ENCODE measurements at places on chromosomes 12 and 14.

DNA sequence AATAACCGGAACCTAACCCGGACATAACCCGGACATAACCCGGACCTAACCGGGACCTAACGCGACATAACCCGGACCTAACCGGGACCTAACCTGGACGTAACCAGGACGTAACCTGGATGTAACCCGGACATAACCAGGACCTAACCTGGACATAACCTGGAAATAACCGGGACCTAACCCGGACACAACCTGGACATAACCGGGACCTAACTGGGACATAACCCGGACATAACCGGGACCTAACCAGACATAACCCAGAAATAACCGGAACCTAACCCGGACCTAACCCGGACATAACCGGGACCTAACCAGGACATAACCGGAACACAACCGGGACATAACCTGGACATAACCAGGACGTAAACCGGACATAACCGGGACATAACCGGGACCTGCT, 6.7 kb upstream of the FBRSL1 start:
- DNase-seq, result no peak

DNA sequence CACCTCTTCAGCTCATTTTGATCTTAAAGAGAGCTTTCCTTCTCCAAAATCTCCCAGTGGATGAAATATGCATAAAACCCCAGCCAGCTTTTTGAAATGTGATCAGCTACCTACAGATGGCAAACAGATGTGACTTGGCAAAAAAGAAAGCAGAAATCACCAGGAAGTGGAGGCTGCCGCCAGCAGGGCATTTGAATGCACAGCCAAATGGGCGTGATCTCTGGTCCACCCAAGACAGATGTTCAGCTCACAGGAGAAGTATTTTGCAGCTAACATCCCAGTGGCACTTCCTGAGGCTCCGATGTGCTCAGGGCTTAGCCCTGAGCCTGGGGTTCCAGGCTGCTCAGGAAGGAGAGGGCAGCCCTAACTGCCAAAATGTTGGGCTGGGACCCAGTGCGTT, 78.3 kb downstream of the LGMN start:
- DNase-seq, result no peak

- DNase-seq, result peak; percentile 42
These were observed at the start of gene SYNE3 for GRCh38 chr14:95516554-95517181. Gene SYNE3 (minus strand): TSS chr14:95516650. CDS start chr14:95475821, 40,829 bp downstream.

GRCh38 chr14:73741386-73741875, 27.2 kb upstream of the PNMA1 start:
- DNase-seq, result peak; percentile 52

- no peak for DNase-seq
These were observed 1004.4 kb downstream of the AACS start for GRCh38 chr12:126069549-126070165.

- DNase-seq, result no peak
These were observed 57.8 kb downstream of the ATG14 start for GRCh38 chr14:55353686-55354467.

DNA sequence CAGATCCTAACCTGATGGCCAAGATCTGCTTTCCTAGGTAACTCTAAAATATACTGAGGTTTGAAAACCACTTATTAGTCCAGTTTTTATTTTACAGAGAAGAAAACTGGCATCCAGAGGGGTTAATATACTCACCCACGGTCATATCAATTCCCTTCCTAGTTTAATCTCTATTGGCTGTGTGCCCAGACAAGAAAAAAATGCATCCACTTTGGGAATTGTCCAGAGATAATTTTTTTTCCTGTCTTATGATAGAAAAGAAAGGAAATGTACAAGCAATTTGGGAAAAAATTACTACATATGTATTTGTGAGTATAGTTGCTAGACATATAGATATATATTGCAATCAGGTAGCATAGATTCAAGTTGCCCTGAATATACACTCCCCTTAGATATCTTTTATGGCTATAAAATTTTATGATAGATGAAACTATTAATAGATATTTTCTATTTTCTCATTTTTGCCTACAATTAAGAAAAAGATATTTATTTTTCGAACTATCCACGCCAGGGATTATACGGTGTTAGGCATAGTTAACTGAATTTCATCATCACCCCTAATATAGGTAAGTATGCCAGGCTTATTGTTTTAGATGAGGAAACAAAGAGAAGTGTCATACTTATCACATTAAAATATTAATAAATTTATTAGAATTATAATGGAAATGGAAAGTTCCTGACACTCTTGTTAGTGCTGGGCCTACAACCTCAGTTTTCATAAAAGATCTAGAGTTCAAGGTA, 100.5 kb upstream of the SLC38A2 start:
- DNase-seq, result no peak

DNA sequence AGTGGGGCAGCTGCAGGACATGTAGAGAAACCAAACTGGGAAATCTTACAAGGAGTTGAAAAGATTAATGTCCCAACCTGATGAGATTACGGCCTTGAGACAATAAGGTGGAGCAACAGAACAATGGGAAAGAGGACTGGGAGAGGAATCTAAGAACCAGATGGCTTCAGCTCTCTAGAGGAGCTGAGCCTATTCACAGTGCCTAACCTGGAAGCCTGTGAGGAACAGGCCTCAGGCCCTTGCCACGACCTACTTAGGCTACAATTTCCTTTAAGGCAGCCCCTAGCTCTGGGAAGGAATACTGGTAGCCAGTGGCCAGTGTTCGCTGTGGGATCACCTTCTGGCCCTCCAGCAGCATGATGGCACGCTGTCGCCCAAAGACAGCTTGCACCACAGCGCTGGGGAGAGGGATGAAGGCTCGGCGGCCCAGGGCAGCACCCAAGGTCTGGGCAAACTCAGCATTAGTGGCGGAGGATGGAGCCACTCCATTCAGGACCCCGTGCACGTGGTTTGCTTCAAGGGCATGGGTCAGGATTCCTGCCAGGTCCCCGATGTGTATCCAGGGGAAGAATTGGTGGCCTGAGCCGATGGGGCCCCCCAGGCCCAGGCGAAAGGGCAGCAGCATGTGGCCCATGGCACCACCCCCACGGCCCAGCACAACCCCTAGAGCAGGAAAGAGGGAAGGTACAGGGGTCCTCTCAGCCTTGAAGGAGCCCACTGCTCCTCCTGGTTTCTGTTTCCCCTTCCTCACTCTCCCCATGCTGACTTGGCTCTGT, 2.6 kb downstream of the SDR39U1 start:
- DNase-seq, result no peak

DNA sequence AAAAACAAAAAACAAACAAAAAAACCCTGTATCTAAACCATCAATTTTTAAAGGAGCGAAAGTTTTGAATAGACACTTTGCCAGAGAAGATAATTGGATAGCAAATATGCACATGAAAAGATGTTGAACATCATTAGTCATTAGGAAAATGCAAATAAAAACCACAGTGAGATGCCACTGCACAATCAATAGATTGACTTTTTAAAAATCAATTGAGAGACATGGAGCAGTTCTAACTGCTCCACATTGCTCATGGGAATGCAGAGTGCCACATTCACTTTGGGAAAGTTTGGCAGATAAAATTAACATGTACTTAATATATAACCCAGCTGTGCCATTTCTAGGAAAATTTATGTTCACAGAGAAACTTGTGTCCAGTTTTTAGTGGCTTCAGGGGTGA, 12.7 kb downstream of the EIF2S1 start:
- DNase-seq, result no peak

GRCh38 chr14:103679351-103679750, 35.9 kb downstream of the XRCC3 start:
- DNase-seq, result peak; percentile 11

GRCh38 chr12:76587428-76588178, 28.0 kb upstream of the OSBPL8 start:
- no peak for DNase-seq

- no peak for DNase-seq
These were observed 21.7 kb downstream of the GNS start for GRCh38 chr12:64737539-64737938.

DNA sequence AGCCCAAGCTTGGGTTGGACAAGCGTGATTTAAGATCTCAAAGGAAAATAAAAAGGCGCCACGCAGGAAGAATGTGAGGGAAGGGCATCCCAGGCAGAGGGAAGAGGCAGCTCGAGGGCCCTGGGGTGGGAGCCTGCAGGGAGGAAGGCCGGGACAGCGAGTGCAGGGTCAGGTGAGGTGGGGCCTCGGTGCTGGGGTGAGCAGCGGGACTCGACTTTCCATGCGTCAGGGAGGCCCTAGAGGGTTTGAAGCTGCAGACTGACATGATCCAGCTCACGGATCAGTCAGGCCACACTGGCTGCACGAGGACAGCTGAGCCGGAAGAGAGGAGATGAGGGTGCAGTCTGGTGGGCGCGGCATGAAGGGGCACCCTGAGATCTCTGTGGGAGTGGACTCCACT, 145.8 kb downstream of the RBM19 start:
- DNase-seq, result no peak

DNA sequence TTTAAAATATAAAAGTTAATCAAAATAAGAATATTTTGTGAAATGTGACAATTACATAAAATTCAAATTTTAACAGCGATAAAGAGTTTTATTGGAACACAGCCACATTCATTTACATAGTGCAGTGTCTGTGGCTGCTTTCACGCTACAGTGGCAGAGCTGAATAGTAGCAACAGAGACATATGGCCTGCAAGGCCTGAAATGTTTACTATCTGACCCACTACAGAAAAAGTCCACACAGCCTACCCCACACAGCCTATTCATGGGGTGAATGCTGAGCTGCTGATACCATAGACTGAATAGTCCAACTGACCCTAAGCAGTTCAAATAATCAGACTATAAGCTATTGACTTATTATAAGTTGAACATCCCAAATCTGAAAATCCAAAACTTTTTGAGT, 13.2 kb downstream of the GNS start:
- DNase-seq, result no peak

DNA sequence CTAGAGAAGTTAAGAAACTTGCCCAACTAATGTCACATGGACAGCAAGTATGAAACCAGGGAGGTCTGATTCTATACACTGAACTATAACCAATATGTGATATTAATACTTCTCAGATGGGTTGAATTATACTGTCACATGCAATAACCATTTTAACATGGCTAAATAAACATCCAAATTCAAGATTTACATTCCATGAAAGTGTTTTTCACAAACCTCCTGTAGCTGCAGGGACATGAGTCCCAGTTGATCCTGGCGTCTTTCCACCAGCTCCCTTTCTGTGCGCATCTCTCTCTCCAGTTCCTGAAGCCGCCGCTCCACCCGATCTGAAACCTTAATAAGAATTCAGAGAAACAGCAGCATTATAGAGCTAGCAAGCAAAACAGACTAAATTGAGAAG, 79.0 kb downstream of the CEP128 start:
- DNase-seq, result no peak

DNA sequence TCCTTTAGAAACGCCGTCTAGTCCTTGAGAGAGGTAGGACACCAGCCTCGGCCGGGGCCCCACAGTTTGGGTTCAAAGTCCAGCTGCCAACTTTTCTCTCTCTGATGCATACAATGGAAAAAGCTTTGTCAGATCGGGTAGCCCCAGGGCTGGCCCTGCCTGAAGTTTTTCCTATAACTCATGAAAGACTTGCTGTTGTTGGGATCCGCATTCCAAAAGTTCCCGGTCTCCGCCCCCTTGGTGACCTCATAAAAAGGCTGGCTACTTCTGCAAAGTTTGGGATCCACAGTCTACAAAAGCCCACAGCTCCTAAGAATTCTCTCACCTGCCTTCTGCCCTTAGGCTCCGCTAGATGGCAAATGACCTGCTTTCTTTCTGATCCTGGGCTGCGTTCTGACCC, 35.3 kb upstream of the CLEC6A start:
- DNase-seq, result no peak

- DNase-seq, result no peak
These were observed 38.0 kb upstream of the NID2 start for GRCh38 chr14:52106840-52107239.

- DNase-seq, result no peak
These were observed 54.0 kb downstream of the SYNE3 start for GRCh38 chr14:95462491-95462890.

- no peak for DNase-seq
These were observed 38.0 kb downstream of the BTG1 start for GRCh38 chr12:92107621-92108131.

DNA sequence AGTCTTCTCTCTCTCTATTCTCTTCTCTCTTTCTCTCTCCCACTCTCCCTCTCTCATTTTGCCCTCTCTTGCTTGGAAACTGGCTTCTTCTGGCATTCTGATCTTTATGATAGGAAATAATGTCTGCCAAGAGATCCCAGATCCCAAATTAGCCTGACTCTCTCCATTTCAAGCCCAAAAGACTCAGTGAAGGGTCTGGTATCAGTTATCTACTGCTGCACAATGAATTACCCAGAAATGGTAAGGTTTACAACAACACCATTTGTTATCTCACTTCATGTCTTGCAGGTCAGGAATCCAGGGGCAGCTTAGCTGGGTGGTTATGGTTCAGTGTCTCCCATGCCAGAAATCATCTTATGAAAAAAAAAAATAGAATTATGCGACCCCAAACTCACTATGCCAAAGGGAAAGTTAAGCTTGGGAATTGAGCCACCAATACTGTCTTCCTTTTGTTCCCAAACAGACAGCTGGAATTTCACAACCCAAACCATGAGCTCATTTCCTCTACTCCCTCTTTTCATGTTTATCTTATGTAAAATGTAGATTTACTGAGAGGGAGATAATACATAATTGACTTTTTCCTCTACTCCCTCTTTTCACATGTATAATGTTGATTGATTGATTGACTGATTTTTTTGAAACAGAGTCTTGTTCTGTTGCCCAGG, 67.8 kb upstream of the FICD start:
- no peak for DNase-seq

GRCh38 chr12:113201187-113202177, 16.0 kb downstream of the RITA1 start:
- no peak for DNase-seq

- DNase-seq, result no peak
These were observed 29.0 kb upstream of the MAX start for GRCh38 chr14:65131301-65131701.

DNA sequence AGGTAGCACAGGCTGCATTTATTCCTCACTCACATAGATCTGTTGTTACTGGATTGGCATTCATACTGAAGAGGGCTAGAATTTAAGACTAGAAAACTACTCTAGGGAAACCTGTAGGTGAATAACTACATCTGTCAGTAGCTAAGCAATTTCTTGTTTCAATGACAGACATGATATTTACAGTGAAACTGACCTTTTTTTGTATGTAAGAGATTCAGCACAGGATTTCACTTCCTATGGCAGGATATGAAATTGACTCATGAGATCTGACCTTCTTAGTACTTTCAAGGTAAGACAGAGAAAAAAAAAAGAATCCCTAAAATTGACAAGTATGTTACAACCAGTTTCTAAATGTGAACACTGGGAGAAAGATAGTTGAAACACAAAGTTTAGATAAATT, 189.8 kb upstream of the SLC16A7 start:
- no peak for DNase-seq

GRCh38 chr12:75170640-75171185, 38.9 kb downstream of the KCNC2 start:
- DNase-seq, result no peak

- DNase-seq, result peak; percentile 84
These were observed 29.1 kb downstream of the NFYB start for GRCh38 chr12:104108755-104109445.

GRCh38 chr14:100915560-100915959, 12.0 kb upstream of the RTL1 start:
- no peak for DNase-seq

GRCh38 chr12:27279826-27280225, 35.7 kb downstream of the STK38L start:
- no peak for DNase-seq
